Adipocyte (in vitro differentiated cells): ENCODE measurements at places on chromosomes 12 and 14.

GRCh38 chr14:98962118-98962517, 309.9 kb downstream of the BCL11B start:
- DNase-seq: no peak

GRCh38 chr14:100150932-100151587, 8.4 kb downstream of the DEGS2 start:
- no peak for DNase-seq

DNA sequence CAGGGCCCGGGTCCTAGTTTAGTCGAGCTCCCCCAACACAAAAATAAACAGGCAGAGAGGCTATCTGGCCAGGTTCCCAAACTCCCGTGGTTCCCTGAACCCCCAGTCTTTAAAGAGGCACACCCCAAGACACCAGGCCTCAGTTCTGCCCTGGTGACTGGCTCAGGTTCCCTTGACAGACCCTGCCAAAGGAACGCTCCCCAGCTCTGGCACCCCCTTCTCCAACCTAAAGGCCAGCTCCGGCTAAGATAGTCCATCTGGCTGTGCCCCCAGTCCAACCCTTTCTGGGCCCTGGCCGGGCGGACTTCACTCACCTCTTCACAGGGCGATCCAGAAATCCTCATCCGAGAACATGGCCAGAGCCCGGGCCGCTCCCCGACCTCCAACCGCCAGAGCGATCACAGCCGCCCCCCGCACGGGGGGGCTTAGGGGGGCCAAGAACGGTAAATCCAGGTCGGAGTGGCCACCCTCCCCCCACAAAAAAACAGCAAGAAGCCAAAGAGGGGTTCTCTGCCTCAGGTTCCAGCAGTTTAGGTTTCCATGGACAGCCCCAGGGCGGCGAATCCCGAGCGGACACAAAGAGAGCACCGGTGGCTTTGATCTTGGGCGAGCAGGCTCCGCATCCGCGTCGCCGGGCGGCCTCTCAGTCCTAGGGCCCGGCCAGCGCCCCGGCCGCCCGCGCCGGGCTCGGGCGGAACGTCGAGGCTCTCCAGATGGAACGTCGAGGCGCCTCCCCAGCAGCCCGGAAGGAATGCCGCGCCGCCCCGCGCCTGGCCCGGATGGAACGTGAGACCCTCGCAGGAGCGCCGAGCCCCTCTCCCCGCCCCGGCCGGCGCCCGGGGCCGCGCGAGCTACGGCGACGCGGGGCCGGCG, 1.1 kb downstream of the KMT2D start:
- DNase-seq: peak; percentile 66

GRCh38 chr12:5770727-5771126, 174.3 kb downstream of the ANO2 start:
- DNase-seq: no peak

DNA sequence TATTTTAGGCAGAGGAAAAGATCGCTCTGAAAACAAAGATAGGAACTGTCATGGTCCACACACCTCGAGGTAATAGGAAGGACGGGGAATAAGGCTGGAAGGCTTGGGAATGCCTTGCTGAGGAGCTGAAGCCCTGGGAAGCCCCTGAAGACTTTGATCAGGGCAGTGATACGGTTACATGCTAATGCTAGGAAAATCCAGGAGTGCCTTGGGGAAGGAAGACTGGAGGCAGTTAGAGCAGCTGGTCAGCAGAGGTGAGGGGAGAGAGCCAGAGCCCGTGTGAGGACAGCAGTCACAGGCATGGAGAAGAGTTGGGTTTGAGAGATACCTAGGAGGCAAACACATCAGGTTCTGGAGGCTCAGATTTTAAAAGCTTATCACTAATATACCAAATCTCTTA, 8.6 kb upstream of the YY1 start:
- no peak for DNase-seq

- DNase-seq: no peak
Observed at GRCh38 chr12:122785503-122785902, 11.1 kb downstream of the CCDC62 start.

- DNase-seq: peak; percentile 95
Observed at GRCh38 chr14:32560209-32560857, 231.2 kb downstream of the AKAP6 start.

GRCh38 chr12:6563448-6564050, 4.5 kb downstream of the NOP2 start:
- DNase-seq: peak; percentile 74

- DNase-seq: no peak
Observed at GRCh38 chr12:131915823-131916222, 13.3 kb upstream of the PUS1 start.

DNA sequence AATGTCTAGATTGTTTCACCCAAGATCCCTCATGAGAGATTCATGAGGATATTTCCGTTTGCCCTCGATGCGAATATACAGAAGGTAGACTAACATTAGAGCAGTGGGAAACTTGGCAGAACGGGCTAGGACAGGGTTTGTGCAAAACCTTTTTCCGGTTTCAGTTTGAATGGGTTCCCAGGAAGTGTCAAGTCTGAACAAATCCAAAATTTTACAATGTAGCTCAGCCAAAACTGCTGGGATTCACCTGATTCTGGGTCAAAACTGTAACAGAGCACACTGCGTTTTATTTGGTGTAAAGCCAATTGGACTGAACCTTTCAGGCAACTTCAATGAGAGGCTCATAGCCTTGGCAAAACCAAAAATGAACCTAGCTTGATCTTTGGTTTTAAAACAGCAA, 337.8 kb upstream of the DIO2 start:
- DNase-seq: no peak

DNA sequence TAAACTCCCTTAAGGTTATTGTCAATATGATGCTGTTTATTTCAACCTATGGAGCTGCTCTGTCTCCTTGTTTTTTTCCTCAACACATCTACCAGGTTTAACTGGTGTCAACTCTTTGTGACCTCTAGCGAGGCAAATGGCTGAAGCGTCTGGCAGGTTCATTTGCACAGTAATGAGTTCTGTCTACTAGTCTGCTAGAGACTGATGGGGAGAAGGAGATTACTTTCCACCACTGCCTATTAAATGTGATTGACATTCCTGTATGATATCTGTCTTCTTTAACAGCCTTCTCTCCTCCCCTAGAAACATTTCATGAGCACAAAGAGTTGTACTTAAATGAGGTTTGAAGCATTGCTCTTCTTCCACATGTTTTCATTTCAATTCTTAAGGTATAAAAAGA, 253.7 kb downstream of the SLC6A15 start:
- DNase-seq: no peak

DNA sequence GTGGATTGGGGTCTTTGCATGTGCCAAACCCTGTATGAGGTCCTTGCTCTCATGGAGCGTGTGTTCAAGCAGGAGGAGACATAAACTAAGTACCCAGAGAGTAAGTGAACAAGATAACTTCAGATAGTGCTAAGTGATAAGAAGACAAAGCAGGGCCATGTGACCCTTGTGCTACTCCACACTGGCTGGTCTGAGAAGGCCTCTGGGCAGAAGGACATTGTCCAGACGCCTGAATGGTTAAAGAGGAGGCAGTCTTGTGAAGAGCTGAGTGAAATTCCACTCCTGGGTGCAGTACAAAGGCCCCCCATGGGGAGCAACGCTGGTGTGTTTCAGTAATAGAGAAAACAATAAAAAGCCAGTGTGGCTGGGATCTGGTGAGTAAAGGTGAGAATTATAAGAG, 93.3 kb upstream of the RIC8B start:
- DNase-seq: no peak

DNA sequence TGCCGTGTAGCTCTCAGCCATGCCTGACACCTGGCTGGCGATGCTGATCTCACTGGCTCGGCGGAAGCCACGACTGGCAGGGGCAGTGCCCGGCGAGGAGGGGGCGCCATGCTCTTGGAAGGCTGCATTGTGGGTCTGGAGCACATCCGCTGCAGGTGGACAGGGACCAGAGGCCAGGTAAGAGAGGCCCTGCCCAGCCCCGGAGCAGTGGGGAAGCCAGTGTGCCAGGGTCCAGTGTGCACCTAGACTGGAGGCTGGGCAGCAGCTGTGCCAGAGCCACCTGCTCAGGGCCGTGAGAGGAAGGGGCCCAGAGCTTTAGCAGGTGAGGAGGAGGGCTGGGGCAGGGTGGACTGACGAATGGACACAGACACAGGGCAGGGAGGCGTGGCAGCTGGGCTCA, 10.1 kb downstream of the ARL6IP4 start:
- DNase-seq: no peak

DNA sequence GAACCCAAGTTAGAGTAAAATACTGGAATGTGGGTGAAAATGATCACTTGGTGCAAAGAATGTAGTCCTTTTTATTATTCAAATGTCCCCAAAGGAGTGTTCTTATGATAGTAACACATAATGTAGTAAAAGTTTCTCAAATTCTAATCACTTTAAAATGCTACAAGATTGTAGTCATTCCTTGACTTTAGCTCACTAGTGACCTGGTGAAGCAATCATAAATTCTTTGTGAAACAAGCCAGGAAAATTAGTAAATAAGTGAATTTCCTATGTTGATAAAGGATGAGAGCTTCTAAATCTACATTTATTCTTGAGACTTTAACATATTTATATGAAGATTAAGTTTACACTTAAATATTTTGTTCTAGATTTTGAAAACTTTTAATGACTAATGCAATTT, 30.7 kb upstream of the SLC17A8 start:
- peak; percentile 42 for DNase-seq

- DNase-seq: no peak
Observed at GRCh38 chr14:96805956-96806355, 8.8 kb downstream of the VRK1 start.

- DNase-seq: no peak
Observed at GRCh38 chr14:63581491-63581890, 38.3 kb upstream of the PPP2R5E start.

DNA sequence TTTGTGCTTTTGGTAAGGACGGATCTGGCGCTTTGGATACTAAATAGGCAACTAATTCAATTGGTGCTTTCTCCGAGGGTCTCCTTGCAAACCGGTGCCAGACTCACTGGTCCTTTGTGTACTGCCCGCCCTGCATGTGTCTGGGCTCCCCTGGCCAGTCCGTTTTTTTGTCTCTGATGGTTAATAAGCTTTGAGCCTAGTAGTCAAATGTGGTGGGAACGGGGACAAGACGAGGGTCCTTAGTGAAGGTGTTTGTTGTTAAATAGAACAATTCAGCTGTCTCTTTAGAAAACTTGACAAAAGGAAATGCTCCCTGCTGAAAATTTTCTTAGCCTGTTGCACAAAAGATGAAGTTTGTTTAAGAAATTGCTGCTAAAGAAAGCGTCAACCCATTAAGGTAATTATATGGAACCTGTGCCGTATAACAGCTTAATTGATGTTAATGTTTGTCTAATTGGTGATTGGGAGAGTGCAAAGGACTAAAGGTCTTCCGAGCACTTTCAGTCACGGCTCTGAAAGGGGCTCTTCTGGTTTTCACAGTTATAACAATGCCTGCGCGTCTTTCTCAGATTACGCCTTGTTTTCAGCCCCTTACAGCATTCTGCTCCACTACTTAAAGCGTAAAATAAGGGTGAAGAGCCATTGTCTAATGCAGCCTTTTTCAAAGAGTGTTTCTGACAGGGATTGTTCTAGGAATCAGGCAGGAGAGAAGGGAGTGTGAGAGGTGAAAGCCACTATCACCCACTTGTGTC, 537.4 kb downstream of the PRKD1 start:
- peak; percentile 14 for DNase-seq

- DNase-seq: no peak
Observed at GRCh38 chr14:55349565-55349964, 62.1 kb downstream of the ATG14 start.

DNA sequence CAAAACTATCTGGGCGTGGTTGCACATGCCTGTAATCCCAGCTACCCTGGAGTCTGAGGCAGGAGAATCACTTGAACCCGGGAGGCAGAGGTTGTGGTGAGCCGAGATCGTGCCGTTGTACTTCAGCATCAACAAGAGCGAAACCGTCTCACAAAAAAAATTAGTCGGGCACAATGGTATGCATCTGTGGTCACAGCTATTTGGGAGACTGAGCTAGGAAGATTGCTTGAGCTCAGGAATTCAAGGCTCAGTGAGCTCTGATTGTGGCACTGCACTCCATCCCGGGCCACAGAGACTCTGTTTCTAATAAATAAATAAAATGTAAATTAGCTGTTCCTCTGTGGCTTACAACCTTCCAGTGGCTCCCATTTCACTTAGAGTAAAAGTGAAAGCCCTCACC, 28.0 kb downstream of the RCOR1 start:
- peak; percentile 30 for DNase-seq

DNA sequence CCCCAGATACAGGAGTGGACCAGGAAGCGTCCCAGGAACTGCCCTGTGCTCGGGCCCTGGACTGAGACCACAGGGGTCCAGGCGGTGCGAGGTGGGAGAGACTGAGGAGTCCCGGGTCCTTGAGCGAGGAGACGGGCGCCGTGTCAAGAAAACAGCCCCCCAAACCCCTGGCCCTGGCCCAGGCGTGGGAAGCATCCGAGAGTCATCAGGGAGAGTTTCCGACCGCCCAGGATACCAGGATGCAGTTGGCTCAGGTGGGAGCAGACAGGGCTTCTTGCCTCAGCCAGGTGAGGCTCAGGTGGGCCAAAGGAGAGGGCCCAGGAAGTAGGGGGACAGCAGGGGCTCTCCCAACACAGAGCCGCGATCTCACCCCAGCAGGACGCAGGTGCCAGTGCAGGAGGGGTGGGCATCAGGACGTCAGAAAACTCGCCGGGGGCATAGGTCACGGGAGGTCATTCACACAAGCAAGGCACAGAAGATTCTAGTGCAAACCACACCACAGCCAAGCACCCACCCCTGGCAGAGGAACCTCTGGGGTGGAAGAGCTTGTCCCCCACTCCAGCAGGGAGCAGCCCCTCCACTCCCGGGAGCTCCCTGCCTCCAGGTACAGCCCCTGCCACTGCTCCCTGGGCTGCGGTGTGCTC, 102.5 kb upstream of the EIF5 start:
- DNase-seq: no peak

GRCh38 chr14:73476451-73476931, 14.2 kb upstream of the RIOX1 start:
- DNase-seq: no peak

- DNase-seq: peak; percentile 95
Observed at GRCh38 chr14:75985618-75986438, at the start of gene IFT43. Gene IFT43 (plus strand): TSS chr14:75985763. CDS start chr14:75985787, 24 bp downstream.

DNA sequence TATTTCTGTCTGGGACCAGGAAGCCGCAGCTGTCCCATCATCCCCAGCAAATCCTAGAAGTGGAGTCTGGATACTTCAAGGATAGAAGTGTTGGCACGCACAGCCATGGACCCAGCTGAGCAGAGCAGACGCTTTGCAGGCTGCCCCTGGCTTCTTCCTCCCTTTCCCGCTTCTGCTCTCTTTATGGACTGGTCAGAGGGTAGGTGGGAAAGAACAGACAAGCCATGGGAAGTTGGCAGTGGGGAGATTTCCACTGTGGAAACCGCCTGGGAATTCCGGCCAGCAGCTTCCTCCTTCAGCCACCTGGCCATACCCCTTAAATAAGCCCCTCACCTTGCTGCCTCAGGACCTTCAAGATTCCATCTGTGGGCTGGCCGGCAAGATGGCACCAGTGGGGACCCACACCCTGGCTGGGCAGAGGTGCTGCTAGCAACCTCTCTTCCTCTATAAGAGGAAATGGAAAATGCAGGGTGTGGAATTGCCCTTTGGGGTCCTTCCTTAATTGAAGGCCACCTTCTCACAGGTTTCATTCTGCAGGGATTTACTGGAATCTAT, 20.6 kb downstream of the OTUB2 start:
- no peak for DNase-seq
